ENCODE measurements at places on chromosomes 3 and 15. TPM values are rescaled to one million over a fixed set of nuclear protein-coding genes. Genes with fewer than 3 reads are reported as not detected.

The PHLDB2 gene
- 22.9 TPM for total RNA-seq

The UROC1 gene
- not detected for total RNA-seq

The SCG5 gene
- 2.1 TPM for total RNA-seq

The TBCCD1 gene
- total RNA-seq = 23.3 TPM

The WDR6 gene
- total RNA-seq = 74.4 TPM

The CFAP20DC gene
- total RNA-seq = 4.2 TPM

The PLA1A gene
- total RNA-seq = 0.32 TPM

The TMCO5A gene
- not detected for total RNA-seq

The PCOLCE2 gene
- total RNA-seq = 124 TPM

The EFCAB12 gene
- total RNA-seq = 0.22 TPM

The DPPA2 gene
- not detected for total RNA-seq

The CASR gene
- not detected for total RNA-seq

The CCNDBP1 gene
- 53.8 TPM for total RNA-seq

The CD86 gene
- total RNA-seq = not detected

The POLR2H gene
- 86.0 TPM for total RNA-seq

The CFAP91 gene
- total RNA-seq = 1.4 TPM

The CCDC54 gene
- total RNA-seq = not detected

The GPR156 gene
- 1.2 TPM for total RNA-seq

Measured in articular chondrocyte of knee joint (primary cell).